ENCODE measurements at places on chromosomes 7 and 10.
A peak's percentile ranks its signal among the peaks of the same experiment; 100 is the strongest.

DNA sequence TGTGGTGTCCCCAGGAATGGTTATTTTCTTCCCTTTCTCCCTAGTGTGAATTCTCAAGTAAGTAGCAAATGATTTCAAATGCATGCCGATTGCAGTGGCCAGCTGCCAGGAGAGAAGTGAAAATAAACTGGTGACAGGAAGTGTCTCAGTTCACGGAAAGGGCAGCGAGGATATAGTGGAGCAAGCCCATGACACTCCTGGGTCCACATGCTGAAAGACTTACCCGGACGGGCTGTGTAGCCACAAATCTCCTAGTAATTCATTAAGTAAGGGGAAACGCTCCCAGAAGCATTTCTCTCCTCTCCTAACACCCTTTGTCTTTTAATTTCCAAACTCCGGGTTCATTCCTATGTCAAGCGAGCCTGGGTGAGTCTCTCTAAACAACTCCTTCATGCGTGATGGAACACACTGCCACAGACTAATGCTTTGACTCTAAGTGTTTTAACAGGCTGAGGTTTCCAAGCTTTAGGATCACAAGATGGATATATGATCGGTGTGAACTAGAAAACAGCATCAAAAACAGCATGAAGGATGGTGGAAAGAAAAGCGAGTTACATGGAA, 125.6 kb downstream of the CYP26A1 start:
- DNase-seq = no peak

DNA sequence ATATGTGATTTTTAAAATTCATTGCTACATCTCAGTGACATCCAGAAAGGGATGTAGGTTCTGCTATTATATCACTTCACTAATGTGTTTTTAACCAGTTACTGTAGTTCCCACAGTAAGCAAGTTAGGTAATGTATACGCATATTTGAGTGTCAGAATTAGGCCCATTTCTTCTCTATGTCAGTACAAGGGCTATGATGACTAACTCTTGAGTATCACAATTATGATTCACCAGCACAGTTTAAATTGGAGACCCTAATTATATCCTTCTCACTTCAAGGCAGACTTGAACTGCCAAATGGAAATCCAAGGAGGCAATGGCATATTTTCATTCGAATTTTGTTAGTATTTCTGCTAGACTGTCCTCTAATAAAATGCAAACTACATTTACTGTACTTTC, 23.6 kb downstream of the BZW2 start:
- DNase-seq = no peak

DNA sequence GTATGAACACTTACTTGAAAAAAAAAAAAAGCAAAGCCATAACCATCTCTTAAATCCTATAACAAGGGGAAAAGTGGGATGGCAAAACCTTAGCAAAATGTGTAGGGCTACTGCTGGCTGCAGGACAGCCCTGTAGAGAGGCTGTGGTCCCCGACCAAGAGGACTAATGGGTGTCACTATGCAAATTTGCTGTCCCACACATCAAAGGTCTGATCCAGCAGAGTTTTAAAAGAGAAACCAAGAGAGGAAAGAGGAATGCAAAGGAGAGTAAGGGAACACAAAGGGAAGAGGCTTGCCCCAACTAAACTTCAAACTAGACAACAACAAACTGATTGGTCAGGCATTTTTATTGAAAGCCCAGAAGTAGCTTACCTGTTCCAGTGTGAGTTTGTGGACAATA, 3.1 kb upstream of the ZNRF2 start:
- DNase-seq = no peak

DNA sequence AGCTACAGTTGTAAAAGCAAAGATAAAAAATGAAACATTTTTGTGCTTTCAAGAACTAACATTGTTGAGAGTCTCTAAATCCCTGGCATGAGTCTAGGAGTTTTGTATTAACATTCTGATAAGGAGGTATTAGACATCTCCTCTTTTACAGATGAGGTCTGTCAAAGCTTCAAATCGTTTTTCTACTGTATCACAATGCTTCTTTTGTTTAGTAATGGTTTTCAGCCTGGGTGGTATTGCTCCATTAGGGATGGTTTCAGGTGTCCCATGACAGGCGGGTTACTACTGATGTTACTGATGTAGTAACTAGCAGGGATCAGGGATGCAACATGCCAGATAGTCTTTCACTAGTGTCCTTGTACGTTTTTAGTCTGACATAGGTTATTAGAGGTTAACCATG, 27.4 kb downstream of the STAM start:
- no peak for DNase-seq

- no peak for DNase-seq
Observed at GRCh38 chr7:118153551-118154177, 30.3 kb upstream of the LSM8 start.

GRCh38 chr7:79692015-79692414, 238.5 kb upstream of the MAGI2 start:
- no peak for DNase-seq

GRCh38 chr7:115217373-115217772, 295.5 kb downstream of the MDFIC start:
- DNase-seq = no peak

GRCh38 chr7:17773289-17773626, 167.0 kb downstream of the SNX13 start:
- no peak for DNase-seq

DNA sequence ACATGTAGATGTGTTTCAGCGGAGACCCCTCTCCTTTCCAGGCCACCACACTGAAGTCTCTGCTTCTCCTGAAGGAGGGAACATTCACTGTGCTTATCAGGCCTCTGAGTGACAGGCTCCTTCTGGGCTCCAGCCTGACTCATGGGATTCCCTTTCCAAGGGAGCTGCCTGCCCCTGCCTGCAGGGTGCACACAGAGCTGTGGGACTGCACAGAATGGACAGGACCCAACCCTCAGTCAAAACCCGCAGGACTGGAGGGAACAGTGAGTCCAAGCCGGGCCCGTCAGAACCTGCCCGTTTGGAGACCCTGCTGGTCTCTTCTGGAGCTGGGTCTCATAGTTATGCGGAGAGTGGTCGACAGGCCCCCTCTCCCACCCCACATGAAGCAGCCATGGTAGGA, 32.6 kb downstream of the PLAC9 start:
- no peak for DNase-seq

- no peak for DNase-seq
Observed at GRCh38 chr10:17958049-17958448, 6.3 kb downstream of the SLC39A12 start.

DNA sequence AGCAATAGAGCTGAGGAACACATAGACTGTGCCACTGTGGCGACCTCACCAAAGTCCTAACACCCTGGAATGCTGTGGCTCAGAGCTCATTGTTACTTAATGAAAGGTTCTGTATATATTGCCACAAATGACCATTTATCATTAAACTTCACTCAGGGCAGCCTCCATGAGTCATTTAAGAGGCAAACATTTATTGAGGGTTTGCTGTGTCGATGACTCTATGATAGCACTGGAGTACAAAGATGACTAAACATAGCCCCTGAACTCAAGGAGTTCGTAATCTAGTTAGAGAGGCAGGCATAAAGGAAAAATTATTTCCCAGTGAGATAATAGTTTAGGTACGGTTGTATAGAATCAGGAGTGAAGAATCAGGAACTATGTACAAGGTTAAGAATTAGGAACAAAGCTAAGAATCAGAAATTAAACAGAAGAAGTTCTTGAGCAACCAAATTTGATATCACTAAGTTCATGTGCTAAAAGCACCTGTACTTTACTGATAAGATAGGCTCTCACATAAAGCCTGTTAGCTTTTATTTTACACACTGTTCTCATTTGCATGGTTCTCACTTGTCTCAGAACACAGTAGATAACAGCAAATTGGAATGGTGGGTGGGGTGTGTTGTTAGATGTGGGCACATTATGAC, 7.9 kb downstream of the ENTPD7 start:
- no peak for DNase-seq

DNA sequence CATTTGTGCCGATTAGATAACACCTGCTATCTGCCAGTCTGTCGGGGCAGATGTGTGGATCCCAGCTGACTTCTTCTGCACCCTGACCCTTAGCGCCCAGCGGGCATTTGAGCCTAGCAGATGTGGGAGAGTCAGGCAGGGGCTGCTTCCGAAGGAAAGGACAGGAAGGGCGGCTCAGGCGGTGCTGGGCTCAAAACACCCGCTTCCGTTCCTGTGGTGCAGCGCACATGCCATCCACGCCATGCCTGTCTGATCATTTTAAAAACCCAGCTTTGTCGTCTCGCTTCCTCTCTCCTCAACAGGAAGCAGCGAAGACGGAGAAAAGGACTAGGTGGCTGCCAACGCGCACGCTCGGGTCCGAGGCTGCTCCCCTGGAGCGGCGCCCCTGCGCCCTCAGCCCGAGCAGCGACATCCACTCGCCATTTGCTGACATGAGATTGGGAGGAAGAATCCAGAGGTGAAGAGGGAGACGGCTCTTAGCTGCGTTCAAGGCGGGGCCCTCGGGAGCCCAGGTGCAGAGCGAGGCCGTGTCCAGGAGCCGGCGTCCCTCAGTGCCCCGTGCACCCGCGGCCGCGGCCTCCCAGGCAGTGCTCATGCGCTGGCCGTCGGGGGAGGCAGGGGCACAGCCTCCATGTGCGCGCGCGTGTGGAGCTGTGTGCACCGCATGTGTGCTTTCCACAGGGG, 5.9 kb upstream of the BHLHA15 start:
- DNase-seq = no peak

DNA sequence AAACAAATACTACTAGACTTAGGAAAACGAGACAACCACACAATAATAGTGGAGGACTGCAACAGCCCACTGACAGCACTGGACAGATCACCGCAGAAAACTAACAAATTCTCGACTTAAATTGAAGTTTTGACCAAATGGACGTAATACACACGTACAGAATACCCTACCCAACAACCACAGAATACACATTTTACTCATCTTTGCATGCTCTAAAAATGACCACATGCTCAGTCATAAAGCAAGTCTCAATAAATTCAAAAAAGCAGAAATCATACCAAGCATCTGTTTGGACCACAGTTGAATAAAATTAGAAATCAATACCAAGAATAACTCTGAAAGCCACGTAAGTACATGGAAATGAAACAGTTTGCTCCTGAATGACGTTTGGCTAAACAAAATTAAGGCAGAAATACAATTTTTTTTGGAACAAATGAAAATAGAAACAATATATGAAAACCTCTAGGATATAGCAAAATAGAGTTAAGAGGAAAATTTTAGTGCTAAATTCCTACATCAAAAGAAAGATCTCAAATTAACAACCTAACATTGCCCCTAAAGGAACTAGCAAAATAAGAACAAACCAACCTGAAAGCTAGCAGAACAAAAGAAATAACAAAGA, 30.6 kb downstream of the MAPK8 start:
- DNase-seq = peak; percentile 22

DNA sequence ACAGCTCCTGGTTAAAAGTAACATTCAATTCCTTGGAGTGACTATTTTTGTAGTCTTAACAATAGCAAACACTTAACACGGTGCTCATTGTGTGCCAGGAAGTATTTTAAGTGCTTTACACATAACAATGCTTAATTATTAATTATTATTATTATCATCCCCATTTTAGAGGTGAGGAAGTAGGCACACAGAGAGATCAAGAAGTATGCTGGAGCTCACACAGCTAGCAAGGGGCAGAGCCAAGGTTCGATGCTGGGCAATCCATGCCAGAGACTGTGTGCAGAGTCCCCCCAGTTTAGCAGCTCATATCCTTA, 48.2 kb upstream of the SMNDC1 start:
- DNase-seq = no peak

- DNase-seq = no peak
Observed at GRCh38 chr7:154451480-154452457, 399.6 kb downstream of the DPP6 start.

GRCh38 chr7:114802632-114803031, 119.3 kb upstream of the MDFIC start:
- DNase-seq = peak; percentile 22

GRCh38 chr7:42315103-42315502, 78.1 kb upstream of the GLI3 start:
- no peak for DNase-seq

DNA sequence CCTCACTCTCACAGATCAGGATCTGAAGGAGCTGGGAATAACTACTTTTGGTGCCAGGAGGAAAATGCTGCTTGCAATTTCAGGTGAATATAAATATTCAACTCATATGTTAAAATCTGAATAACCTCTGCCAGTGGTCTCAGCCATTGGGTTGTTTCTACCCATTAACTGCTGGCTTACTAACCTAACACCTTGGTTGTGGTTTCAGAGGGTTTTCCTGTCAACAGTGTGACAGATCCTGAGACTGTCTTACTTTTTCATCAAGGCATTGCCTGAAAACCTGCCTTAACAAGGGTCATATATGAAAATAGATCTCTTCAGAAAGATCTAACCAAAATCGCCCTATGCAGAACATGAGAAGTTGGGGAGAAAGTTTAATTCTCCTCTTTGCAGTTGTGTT, 307.7 kb downstream of the BICC1 start:
- DNase-seq = no peak

GRCh38 chr7:148972375-148972774, 55.9 kb downstream of the PDIA4 start:
- no peak for DNase-seq

GRCh38 chr10:112374724-112375541, 1.0 kb downstream of the ACSL5 start:
- peak; percentile 46 for DNase-seq

DNA sequence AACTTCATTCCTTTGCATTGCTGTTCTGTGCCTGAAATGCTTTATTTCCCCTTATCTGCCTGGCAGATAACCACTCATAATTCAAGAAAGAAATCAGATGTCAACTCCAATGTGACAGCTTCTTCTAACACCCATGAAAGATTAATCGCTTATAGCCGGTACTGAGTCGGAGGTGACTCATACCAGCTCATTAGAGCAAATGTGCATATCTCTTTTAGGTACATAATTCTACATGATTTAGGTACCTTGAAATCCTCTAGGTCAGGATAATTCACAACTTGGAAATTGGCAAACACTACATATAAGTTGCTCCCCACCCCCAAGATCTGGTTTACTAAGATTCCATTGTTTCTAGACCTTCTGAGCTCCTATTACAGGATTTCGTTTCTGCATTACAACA, 554.4 kb upstream of the SORCS1 start:
- DNase-seq = no peak

- no peak for DNase-seq
Observed at GRCh38 chr10:60955316-60955715, 11.3 kb upstream of the RHOBTB1 start.

- DNase-seq = no peak
Observed at GRCh38 chr7:151018421-151019129, 5.7 kb downstream of the ATG9B start.

- DNase-seq = no peak
Observed at GRCh38 chr7:140033036-140033435, 29.7 kb downstream of the PARP12 start.

Data from GM06990 (cell line).